ENCODE measurements at places on chromosomes 4 and X. TPM values are rescaled to one million over a fixed set of nuclear protein-coding genes. Genes with fewer than 3 reads are reported as not detected.

Gene HSPA4L
- total RNA-seq = 9.7 TPM

Gene GUCY1B1
- total RNA-seq = 3.6 TPM

- no peaks in the 10 kb centered on the region for H3K4me1 ChIP-seq
- no peak overlapping the region for H3K27ac ChIP-seq
These were observed 297.4 kb upstream of the SFRP2 start for GRCh38 chr4:154086247-154086646.

GRCh38 chr4:122830426-122831095, 3.9 kb downstream of the FGF2 start:
- H3K27ac ChIP-seq = no peak overlapping the region
- no peak overlapping the region for H3K4me3 ChIP-seq
- peaks cover 37% of the 10 kb centered on the region for H3K27me3 ChIP-seq
- peaks cover 4% of the 10 kb centered on the region for H3K36me3 ChIP-seq

Measured in type B pancreatic cell (in vitro differentiated cells).